IMR-90 (cell line): ENCODE measurements at places on chromosomes 16 and 17. TPM values are rescaled to one million over a fixed set of nuclear protein-coding genes. Genes with fewer than 3 reads are reported as not detected.

Gene KRT16
- total RNA-seq, result not detected in 2 replicates

Gene NPIPA2
- not detected in 2 replicates for total RNA-seq

- DNase-seq, result peak; percentile 33
- no peaks in the 10 kb centered on the region for H3K36me3 ChIP-seq
- H3K27ac ChIP-seq, result no peak overlapping the region
- peaks cover 2% of the 10 kb centered on the region; the same call in 1 of the 2 replicates for H3K27me3 ChIP-seq
- H3K4me1 ChIP-seq, result no peaks in the 10 kb centered on the region
These were observed 35.3 kb upstream of the HELZ start for GRCh38 chr17:67280279-67280678.

DNA sequence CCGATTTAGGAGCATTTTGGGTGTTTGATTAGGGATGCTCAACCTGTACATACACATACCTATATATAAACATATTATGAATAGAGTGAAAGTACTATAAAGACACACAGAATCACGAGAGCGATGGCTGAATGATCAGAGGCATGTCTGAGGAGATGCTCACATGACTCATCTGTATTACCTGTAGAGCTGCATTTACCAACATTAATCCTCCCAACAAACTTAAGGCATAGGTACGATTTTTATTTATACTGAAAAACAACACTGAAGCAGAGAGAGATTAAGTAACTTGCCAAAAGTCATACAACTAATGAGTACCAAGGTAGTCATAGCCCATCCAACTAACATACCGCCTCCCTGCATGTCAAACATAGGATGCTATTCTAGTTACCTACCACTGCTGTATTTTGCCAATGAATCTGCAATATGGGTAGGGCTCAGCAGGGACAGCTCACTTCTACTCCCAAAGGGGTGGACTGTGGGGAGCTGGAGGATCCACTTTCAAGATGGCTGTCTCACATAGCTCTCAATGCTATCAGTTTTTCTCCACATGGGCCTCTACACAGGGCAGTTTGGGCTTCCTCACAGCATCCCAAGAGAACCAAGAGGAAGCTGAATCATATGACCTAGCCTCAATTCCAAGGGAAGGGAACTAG, 7.3 kb downstream of the CYB5D1 start:
- H3K4me3 ChIP-seq, result no peak overlapping the region
- no peak overlapping the region for H3K27ac ChIP-seq
- no peak for DNase-seq
- H3K36me3 ChIP-seq, result peaks cover 15% of the 10 kb centered on the region

DNA sequence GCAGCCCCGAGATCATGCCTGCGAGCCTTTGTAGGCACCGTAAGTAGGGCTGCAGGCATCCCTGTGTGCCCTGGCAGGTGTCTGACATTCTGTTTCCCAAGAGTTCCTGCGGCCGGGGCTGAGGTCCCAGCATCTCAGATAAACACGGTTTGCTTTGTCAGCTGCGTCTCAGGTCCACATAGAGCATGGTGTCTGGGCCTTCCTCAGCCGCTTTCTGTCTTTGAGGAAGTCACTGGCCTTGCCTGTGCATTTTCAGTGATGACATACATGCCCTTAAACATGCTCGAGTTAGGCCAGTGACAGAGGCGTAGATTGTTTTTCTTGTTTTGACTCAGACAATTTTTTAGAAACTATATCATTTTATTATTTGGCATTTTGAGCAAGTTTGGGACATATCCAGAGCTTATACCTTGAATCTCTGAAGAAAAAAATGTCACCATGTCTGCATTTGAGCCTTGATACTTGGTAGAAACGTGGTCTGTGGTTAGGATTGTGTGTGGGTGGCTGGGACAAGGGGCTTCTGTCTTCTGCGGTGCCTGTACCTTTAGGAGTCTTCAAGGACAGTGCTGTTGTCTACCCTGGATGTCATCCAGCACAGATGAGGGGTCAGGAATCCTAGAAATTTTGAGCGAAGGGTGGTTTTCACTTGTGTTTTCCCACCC, 105.8 kb downstream of the SNX29 start:
- DNase-seq, result no peak
- H3K27ac ChIP-seq, result no peak overlapping the region
- no peaks in the 10 kb centered on the region for H3K4me1 ChIP-seq

DNA sequence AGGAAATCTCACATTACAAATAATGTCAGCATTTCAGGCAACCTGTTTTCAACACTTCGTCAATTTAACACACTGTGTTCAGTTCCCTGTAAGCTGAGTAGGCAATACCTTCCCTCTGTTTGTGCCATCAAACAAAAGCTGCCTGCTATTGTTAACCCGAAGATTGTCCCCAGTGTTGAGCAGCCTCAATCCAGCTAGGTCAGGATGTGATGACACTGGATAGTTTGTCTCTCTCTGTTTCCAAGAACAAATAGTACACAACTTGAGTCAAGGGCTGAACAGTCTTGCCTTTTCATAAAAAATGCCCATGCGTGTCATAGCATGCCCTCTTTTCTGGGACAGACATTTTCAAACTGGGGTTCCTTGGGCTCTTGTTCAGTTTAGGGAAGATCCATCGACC, 36.4 kb downstream of the HSD17B2 start:
- DNase-seq, result no peak
- peaks cover 7% of the 10 kb centered on the region for H3K36me3 ChIP-seq
- no peaks in the 10 kb centered on the region for H3K27me3 ChIP-seq

- peak; percentile 62 for DNase-seq
- no peaks in the 10 kb centered on the region for H3K36me3 ChIP-seq
- no peak overlapping the region for H3K27ac ChIP-seq
- H3K4me1 ChIP-seq, result 0 out of 2 replicates have a peak, but pooled peaks cover 2% of the 10 kb centered on the region
- H3K4me3 ChIP-seq, result no peak overlapping the region
These were observed 26.0 kb upstream of the HNF1B start for GRCh38 chr17:37770631-37771518.

- DNase-seq, result no peak
- no peak overlapping the region for H3K4me3 ChIP-seq
- H3K27ac ChIP-seq, result no peak overlapping the region
- no peaks in the 10 kb centered on the region for H3K4me1 ChIP-seq
- no peaks in the 10 kb centered on the region for H3K27me3 ChIP-seq
These were observed 84.5 kb upstream of the HSBP1 start for GRCh38 chr16:83723244-83723643.

GRCh38 chr16:62035115-62036092, 834 bp downstream of the CDH8 start:
- no peaks in the 10 kb centered on the region for H3K27me3 ChIP-seq
- no peak for DNase-seq
- H3K27ac ChIP-seq, result no peak overlapping the region
- H3K4me3 ChIP-seq, result no peak overlapping the region
- H3K4me1 ChIP-seq, result no peaks in the 10 kb centered on the region

DNA sequence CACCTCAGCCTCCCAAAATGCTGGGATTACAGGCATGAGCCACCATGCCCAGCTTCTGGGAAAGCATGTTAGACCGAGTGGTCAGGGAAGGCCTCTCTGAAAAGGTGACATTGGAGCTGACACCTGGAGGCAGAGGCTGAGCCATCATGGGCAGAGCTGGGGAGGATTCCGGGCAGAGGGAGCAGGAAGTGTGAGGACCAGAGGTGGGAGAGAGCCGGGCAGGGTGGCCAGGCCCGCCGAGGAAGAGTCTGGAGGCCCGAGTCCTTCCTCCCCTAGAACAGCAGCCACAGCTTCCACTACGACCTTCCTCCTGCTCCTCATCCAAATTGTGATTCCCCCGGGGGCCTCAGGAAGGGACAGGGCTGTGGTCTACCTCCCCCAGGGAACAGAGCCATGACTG, 74.7 kb downstream of the COG7 start:
- DNase-seq, result no peak
- H3K4me3 ChIP-seq, result no peak overlapping the region
- H3K27me3 ChIP-seq, result peaks cover 4% of the 10 kb centered on the region; the same call in 1 of the 2 replicates
- H3K4me1 ChIP-seq, result no peaks in the 10 kb centered on the region

GRCh38 chr17:36722121-36722902, 120.9 kb downstream of the MRM1 start:
- H3K4me1 ChIP-seq, result 0 out of 2 replicates have a peak, but pooled peaks cover 1% of the 10 kb centered on the region
- DNase-seq, result peak; percentile 5

DNA sequence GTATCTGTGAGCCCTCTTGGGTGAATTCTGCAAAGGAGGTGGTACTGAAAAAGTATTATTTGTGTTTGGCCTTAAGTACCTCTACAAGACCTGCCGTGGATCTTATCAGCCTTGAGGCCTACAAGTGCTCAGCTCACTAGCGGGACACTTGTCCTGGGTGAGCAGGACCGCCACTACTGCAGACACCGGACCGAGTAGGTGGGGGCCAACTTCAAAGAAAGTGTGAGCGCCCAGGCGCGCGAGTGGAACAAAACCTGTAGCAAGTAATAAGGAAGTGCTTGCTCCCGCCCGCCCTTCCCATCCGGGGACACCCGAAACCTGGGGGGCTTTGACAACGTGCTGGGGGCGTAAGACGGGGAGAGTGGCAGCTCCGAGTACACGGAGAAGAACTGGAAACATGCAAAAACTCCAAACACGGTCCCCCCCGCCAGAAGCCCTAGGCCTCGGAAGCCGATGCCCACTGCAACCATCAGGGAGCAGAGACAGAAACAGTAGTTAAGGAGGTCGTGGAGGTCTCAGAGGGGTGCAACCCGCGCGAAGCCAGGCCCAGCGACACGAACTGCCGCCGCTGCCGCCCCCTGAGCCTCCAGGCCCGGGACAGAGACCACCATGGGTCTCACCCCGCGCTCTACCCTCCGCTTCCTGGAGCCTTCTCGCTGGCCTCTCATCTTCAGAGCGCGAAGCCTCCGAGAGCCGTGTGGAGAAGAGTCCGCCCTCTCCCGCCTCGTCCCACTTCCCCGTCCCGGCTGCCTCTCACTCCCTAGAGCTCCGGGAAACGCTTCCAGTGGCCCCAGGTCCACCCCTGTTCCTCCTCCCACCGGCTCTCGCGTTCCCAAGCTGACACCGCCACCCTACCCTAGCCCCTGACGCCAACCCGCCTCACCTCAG, 537 bp downstream of the CNOT1 start:
- no peaks in the 10 kb centered on the region for H3K4me1 ChIP-seq
- peak overlapping the region; percentile 90 for H3K27ac ChIP-seq
- H3K4me3 ChIP-seq, result peak overlapping the region; percentile 82
- peak; percentile 8 for DNase-seq
- H3K27me3 ChIP-seq, result no peaks in the 10 kb centered on the region
- peaks cover 4% of the 10 kb centered on the region for H3K36me3 ChIP-seq

DNA sequence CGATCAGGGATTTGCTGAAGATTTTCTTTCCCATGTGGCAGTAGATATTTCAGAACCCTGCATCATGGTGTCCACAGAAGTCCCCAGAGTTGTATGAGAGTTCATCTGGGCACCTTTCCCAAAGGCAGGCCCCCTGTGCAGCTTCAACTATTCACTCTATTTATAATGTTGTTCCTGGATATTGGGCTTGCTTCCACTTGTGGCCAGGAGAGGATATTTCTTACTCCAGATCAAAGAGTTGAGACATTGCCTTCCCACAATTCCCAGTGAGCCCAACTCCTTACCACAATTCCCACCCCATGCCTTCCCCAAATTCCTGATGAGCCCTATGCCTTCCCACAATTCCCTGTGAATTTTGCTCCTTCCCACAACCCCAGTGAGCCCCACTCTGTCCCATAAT, 206.9 kb downstream of the WWOX start:
- H3K4me3 ChIP-seq, result no peak overlapping the region
- no peaks in the 10 kb centered on the region for H3K27me3 ChIP-seq
- H3K27ac ChIP-seq, result no peak overlapping the region
- no peaks in the 10 kb centered on the region for H3K36me3 ChIP-seq
- no peak for DNase-seq
- peaks cover 2% of the 10 kb centered on the region; the same call in 1 of the 2 replicates for H3K4me1 ChIP-seq

DNA sequence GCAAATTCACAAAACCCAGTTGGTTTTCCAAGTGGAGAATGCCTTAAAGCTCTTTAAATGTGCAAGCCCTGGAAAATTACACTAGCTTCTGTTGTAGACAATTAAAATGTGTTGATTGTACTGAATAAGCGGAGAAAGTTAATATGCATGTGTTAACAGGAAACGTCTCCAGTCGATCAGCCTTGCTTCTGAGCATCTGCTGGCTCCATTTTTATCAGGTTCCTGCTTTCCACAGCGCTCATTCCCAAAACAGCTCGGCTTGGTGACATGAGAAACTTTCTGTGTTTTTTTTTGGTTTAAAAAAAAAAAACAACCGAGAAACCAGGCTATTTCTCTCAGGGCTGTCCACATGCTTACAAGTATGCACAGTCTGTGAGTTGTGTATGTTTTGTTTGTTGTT, 60.7 kb downstream of the VPS35L start:
- H3K27me3 ChIP-seq, result no peaks in the 10 kb centered on the region
- DNase-seq, result no peak
- peaks cover 29% of the 10 kb centered on the region for H3K36me3 ChIP-seq
- H3K4me3 ChIP-seq, result no peak overlapping the region
